ENCODE measurements at places on chromosomes 16 and 17.

- DNase-seq = no peak
Observed at GRCh38 chr17:27565874-27566670, 64.9 kb upstream of the LGALS9 start.

GRCh38 chr17:82949984-82950383 is 110.2 kb upstream of the ZNF750 start:
- DNase-seq = no peak

GRCh38 chr16:48546774-48547173 is 63.2 kb downstream of the N4BP1 start:
- DNase-seq = no peak

DNA sequence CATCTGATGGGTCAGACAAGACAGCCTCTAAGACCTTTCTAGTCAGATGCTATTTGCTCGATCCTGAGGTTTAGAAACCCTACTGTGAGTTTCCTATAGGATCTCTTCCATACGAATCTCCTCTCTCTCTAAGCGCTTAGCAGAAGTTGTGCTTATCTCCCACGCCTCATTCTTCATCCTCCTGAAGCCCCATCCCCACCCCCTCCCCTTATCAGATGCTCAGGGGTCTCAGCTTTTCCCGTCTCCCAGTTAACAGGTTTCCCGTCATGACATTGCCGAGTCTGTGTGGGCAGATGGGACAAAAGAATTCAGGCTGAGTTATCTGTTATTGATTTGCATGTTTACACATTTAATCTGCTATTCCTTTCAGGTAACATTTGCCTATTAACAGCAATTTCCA is 99.0 kb upstream of the PIRT start:
- DNase-seq = no peak

- no peak for DNase-seq
Observed at GRCh38 chr16:5364186-5364585, 266.6 kb upstream of the EEF2KMT start.

- no peak for DNase-seq
Observed at GRCh38 chr17:69523244-69523861, 108.9 kb downstream of the MAP2K6 start.

DNA sequence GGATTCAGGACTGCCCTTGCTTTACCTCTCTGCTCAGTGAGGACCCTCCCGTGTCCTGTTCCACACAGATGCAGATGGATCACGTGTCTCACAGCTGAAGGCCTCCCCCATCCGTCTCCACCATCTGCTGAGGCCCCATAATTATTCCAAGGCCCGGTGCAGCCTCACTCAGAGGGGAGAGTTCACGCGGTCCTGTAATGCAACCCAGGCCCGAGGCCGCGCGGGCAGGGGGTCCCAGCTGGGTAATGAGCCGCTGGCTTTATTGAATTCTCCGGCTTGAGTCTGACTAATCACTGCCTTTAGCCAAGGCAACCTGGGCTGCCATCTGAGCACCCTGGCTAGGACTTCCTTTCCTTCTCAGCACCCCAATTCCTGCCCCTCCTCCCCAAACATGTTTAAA is 4.4 kb upstream of the WFIKKN2 start:
- DNase-seq = no peak

DNA sequence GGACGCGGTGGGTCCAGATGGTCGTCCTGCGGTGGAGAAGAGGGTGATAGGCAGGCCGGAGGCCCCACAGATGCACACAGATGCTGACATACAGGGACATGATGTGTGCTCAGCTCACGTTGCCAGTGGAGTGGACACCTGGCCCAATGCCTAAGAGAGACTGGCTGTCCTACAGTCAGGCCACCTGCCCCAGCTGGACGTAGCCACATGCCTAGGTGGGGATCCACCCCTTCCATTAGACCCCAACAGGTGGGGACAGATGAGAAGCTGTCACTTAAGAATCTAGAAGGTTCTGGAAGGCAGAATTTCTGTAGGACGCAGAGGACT is 117.6 kb upstream of the ZNF750 start:
- no peak for DNase-seq

GRCh38 chr17:57270801-57271245 is 14.5 kb downstream of the MSI2 start:
- DNase-seq = no peak

DNA sequence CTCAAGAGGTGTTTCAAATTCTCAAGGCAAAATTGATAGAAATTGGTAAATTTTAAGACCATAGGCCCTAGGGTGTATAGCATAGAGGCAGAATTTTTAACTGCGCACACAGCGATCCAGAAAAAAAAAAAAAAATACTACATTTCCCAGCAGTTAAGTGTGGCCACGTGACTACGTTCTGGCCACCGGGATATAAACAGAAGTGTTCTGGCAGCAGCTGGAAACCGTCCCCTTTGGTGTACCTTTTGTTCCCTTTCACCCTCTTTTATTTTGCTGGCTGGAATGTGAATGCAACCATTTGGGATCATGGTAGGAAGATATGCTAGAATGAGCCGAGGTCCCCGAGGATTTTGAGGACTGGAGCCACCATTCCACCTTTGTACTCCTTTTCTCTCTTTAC is 52.7 kb upstream of the AKAP1 start:
- no peak for DNase-seq

- DNase-seq = no peak
Observed at GRCh38 chr17:14144508-14144907, 75.2 kb downstream of the COX10 start.

DNA sequence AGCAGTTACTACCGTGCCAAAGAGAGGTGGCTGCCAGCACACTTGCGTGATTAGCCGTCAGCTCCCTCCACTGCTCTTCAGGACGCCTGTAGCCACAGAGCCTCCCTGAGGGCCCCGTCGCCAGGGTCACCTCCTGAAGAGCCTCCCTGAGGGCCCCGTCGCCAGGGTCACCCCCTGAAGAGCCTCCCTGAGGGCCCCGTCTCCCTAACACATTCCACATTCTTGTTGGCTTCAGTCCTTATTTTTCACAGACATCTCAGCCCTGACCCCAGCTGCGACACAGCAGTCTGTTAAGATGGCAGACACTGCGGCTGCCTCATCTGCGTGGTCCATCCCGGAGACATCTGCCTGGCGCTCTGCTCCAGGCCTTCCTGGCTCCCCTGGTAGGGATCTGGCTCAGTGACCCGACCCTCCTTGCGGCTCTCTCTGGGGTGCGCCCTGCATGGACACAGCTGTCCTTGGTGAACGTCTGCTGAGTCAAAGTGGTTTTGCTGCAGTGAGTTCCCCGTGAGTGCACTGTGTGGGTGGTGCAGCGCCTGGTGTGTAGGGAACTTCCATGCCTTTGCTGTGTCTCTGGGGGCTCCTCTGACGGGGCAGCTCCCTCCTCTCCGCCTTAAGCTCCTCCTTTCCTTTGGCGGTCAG is 11.4 kb downstream of the ACSF3 start:
- DNase-seq = no peak

DNA sequence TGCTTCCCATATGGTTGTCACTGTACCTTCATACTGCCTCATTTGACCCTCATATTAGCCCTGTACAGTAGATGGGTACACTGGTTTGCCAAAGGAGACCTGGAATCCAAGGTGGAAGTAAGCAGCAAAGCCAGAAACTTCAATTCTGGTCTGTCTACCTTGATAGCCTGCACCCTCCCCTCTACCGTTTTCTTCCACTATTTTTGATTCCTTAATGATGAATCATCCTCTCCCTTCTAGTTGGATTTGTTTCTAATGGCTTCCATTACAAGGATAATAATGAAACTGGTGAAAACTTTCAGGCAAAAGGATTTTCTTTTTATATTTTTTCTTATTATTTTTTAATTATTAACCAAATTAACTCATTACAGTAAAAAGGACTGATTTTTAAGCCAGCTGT is 17.3 kb downstream of the TAC4 start:
- DNase-seq = no peak

DNA sequence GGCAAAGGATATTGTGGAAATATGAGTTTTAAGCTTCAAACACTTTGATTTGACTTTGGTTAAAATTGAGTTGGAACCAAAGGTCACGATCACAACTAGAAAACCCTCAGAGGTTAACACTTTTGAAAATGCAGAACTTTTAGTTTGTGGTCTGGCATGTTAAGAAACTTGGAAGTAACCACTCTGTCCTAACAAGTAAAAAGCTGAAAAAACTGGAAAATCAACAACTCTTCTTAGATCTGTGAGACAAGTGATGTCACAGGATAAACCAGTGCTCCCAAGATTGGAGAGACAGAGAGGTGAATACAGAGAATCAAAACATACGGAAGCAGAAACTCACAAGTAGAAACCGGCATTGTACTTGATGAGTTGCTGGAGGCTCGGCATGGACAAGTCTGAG is 17.4 kb downstream of the MFSD6L start:
- no peak for DNase-seq

DNA sequence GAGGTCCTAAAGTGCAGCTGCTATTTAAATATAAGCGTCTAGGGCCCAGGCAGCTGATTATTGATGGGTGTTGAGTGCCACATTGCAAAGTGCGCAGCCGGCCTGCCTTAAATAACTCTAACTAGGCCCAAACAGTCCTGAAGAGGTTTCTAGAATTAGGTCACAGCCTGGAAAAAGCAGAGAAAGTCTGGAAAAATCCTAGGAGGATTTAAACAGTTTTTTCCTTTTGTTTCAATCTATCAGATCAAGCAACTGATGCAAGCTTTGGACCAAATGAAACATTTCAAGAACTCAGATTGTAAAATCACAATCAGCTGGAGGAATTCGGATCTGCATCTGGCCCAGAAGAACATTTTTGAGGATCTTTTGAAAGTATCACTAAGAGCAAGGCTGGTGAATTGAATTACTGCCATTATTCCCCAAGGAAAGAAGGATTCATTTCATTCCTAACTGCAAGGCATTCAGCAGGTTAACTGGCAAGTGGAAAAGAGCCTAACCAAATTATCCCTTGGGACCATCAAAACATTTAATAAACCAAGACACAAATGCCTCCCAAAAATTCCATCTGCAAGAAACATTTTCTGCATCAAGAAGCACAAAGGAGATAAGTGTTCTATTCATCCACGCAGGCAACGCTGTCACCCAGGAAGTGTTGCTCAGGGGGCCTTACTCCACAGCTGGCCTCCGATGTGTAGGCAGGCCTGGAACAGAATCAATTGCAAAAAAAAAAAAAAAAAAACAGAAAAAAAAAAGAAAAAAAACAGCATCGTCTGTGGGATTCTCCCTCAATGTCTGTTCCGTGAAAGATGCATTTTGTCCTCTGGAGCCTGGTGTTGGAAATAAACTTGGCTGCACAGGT is 46.1 kb downstream of the IRX3 start:
- no peak for DNase-seq

DNA sequence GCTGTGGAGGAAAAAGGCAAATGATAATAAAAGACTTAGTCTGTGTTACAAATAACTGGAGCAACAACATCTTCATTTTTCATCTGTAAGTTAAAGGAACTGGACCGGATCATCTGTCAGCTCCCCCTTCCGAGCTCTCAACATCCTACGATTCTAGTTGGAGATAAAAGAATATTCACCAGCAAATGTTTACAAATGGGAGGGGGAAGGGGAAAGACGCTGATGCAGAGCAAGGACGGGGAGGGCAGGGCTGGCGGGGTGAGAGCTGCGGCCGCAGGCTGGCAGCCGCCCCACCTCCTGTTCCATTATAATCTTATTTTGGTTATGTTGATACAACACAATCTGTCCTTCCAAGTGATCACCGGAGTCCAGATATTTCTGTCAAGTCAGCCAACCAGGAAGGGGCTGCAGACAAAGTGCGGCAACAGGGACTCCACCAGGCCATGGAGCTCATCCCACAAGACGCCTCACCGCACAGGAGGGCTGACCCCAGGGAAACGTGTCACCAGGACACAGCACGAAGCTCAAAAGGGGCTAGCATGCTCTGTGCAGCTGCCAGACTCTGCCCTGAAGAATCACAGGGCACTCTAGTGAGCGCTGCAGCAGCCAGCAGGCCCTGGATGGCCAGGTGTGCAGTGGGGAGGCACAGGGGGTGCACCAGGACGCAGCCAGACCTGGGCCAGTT is 19.7 kb downstream of the FBXO31 start:
- DNase-seq = no peak

DNA sequence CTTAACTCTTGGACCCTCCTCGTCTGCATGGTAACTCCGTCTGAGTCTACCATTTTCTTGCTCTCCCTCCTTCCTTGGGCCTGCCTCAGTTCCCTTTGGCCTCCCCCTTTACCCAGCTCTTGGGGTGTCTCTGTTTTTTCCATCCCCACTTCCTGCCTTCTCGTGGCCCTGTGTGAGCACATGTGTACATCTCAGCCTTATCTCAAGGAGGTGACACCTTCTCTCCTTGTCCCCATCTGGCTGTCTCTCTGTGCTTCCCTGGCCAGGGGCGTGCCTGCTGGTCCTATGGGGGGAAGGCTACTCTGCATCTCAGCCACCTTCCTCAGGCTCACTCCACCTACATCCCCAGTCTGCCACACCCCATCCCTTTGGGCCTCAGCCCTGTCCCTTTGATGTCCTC is 6.6 kb downstream of the CTF1 start:
- DNase-seq = no peak

- DNase-seq = no peak
Observed at GRCh38 chr17:45895304-45895968, 1.1 kb downstream of the MAPT start.

DNA sequence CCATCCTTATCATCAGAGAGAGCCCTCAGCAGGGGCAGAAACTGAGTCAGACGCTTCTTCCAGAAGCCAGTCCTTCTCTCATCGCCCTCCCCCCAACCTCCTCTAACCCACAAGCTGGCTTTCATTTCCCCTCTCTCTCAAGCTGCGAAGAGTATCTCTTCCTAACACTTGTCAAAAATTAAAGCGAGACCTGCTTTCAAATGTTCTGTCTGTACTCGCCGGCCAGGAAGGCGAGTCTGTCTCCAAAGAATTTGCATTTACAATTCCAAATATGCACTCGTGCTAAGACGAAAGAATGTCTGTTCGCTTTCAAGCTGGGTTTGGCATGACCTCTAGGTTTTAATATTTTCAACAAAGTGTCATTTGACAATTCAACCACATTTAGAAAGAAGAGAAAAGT is 140.4 kb downstream of the RGS9 start:
- DNase-seq = no peak

GRCh38 chr17:5126719-5127488 is 11.1 kb downstream of the USP6 start:
- no peak for DNase-seq

DNA sequence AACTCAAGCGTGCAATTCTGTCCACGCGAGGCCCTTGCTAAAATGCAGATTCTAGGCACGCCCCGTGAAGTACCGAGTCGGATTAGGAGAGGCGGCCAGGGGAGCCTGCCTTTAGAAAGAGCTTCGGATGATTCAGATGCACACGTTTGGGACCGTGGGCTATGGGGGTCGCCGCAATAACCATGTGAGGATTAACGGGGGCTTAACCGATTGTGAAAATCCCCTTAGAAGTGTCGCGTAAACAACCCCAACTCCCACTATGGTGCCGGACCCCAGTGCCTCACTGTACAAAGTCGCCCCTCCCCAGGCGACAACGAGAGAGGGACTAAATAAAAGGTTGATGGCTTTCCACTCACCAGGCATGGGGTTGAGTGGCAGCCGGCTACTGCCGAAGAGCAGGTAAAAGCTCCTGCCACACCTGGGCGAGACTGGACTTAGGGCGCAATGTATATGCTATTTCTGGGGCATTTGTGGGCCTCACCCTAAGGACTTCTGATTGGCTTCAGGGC is 635 bp upstream of the SP2 start:
- DNase-seq = no peak

DNA sequence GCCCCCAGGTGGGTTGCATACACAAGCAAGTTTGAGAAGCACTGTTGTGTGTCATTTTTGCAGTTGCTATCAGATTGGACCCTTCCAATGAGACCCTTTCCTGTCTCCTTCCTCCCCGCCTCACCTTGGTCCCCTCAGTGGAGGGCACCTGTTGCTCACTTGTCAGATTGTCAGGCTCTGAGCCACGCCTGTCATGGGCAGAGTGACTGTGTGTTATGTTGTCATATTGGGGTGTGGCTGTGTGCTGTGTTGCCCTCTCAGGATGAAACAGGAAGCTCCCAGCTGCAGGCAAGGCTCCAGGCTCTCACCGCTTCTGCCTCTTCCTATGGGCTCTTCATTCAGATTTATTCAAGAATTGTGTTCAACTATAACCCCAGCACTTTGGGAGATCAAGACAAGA is 302.9 kb downstream of the CPPED1 start:
- no peak for DNase-seq

Data from stimulated activated CD8-positive, alpha-beta memory T cell treated with anti-CD3 and anti-CD28 coated beads, Interleukin-12 subunit alpha, Interleukin-12 subunit beta, amount 100 ng/mL, for 1 hour (primary cell).